Stimulated activated CD8-positive, alpha-beta memory T cell treated with anti-CD3 and anti-CD28 coated beads, Interleukin-4, amount 100 ng/mL, for 4 hours (primary cell): ENCODE measurements at places on chromosomes 3 and 15.

DNA sequence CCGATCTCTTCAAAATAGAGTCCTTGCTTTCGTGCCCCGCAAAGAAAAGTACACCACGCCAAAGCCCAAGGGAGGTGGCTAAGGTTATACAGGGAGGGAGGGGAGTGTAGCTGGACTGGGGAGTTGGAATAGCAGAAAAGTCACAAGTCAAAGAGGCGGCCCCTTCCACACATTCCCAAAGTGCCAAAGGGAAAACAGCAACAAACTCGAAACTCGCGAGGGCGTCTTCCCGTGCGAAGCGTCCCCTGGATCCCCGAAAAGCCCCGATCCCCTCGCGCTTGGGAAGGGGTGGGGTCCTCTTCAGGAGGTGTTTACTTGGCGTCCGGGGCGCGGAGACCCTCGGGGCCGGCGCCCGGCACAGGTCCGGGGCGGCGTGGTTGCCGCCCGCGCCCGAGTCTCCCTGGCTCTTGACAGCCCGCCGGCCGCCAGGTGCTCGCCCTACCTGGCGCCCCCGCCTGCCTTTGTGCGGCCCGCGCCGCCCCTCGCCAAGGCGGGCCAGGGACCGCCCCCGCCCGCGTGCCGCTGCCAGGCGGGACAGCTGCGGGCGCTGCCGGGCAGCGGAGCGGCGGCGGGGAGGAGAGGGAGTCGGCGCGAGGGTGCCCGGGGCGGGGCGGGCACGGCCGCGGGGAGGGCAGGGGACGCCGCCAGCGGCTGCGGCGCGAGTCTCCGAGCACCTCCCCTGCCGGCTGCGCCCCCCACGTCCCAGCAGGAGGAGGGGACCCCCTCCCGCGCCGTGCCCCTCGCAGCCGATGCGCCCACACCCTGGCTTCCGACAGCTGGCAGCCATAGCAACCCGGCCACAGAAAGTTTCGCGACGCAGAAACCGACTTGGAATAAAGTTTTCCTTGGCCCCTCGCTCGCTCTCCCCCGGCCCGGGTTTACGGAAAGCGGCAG, 966 bp downstream of the MYO1E start:
- DNase-seq, result no peak

DNA sequence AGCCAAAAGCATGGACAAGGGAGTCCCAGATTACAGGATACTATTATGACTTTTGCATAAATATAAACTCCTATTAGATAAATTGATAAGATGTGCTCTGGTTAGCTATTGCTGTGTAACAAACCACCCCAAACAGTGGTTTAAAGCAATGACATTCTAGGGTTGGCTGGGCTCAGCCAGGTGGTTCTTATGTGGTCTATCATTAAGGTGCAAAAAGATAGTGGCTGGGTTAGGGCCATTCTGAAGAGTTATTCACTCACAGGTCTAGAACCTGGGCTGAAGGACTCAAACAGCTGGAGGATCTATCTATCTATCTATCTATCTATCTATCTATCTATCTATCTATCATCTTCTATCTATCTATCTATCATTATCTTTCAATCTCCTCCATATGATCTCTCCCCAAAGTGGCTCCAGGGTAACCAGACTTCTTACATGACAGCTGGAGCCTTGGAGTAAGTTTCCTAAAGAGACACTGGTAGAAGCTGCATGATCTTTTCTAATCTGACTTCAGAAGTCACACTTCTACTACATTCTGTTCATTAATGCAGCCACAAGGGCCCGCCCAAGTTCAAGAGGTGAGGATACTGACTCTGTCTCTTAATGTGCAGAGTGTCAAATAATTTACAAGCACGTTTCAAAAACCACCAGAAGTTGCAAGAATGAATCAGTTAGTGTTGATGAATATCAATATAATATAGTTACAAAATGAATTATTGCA, 74.9 kb upstream of the XCR1 start:
- no peak for DNase-seq

DNA sequence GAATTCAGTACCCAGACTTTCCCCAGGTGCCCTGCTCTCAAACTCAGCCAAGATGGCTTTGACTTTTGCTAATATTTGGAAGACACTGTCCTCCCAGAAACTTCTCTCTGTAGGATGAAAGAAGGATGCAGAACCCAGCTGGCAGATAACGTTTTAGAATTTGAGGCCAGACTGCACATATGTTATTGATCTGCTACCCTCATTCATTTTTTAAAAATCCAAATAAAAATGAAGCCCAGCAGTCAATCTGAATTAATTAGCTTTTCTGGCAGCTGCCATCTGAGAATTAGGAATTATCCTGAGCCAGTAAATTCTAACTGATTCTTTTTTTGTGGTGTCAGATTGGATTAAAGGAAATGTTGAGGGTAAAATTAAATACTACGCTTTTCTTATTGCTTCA, 236.6 kb downstream of the PLCL2 start:
- DNase-seq, result no peak

- no peak for DNase-seq
These were observed 659.9 kb downstream of the SI start for GRCh38 chr3:164418414-164418813.

- no peak for DNase-seq
These were observed 276.7 kb downstream of the ADAMTSL3 start for GRCh38 chr15:83930392-83931212.

GRCh38 chr15:89778861-89779260, 2.7 kb downstream of the MESP2 start:
- DNase-seq, result no peak

- DNase-seq, result no peak
These were observed 27.0 kb downstream of the PSTPIP1 start for GRCh38 chr15:77021803-77022381.

GRCh38 chr3:18247139-18247695, 177.9 kb downstream of the SATB1 start:
- no peak for DNase-seq

DNA sequence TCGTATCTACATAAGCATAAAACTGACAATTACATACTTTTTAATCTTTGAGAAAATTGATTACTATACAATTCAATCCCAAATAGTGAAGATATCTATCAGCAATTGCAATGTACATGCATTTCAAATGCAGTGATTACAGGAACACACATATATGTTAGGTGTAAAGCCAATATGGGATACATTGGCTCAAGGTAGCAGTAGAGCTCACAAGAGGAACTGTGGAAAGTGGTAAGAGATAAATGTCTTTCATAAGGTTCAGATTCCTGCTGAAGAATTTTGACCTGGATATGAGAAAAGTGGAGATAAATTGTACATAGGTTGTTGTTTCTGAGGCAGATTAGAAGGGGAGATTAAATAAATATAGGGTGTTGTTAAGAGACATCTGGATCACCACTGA, 1280.5 kb downstream of the OTOL1 start:
- DNase-seq, result no peak

- DNase-seq, result no peak
These were observed 219.8 kb downstream of the CTNNB1 start for GRCh38 chr3:41418961-41419691.

GRCh38 chr3:190721330-190721729, 141.2 kb downstream of the GMNC start:
- DNase-seq, result no peak

- DNase-seq, result no peak
These were observed 698 bp downstream of the MELTF start for GRCh38 chr3:197028728-197029510.

- DNase-seq, result no peak
These were observed 1.5 kb downstream of the NLGN1 start for GRCh38 chr3:173399044-173399443.

GRCh38 chr3:18024715-18025114, 282.3 kb upstream of the TBC1D5 start:
- no peak for DNase-seq

DNA sequence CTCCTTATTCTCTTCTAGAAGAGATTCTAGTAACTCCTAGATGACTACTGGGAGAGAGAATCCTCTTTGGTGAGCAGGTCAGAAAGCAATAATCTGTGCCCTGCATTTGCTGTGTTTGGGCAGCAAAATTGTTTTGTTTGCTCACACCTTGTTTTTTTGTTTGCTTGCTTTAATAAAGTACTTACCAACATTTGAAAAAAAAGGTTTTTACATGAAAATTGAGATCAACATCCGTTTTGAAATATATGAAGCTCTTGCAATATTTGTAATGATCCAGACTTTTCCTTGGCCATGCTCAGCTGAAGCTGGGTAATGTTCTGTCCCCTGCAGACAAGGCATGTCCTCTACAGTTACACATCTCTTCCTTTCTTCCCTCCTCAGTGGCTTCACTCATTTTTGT, 62.2 kb downstream of the DIPK2A start:
- DNase-seq, result no peak

DNA sequence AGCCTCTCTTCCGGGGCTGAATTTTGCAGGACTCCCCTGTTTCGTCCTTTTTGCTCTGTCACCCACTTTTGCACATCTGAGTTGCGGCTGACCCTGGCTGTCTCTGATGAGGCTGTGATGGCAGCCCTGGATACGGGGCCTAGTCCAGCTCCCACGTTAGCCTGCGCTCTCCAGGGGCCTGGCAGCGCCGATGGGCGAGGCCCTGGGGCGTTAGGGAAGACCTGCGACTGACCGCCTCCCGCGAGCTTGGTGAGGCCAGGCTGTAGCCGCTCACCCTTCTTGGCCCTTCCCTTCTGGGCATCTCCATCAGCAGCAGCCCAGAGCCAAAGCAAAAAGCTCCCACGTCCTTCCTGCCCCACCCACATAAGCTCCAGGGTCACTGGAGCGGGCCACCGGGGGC, 85.2 kb downstream of the FBLN2 start:
- DNase-seq, result no peak

DNA sequence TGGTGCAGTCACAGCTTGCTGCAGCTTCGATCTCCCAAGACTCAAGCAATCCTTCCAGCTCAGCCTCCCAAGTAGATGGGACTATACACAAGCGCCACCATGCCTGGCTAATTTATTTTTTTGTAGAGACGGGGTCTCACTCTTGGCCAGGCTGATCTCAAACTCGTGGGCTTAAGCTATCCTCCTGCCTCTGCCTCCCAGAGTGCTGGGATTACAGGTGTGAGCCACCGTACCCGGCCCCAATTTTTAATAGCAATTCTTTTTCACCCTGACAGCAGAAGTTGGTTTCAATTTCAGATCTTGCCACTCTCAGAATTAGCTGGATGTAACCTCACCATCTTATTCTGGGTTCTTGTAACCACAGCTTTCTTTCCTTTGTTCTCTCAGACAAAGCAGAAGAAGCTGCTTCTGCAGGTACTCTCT, 64.8 kb downstream of the TRIM71 start:
- DNase-seq, result no peak

GRCh38 chr15:53548236-53548635, 211.2 kb downstream of the WDR72 start:
- DNase-seq, result no peak

GRCh38 chr3:193310914-193311723, 67.4 kb downstream of the ATP13A5 start:
- no peak for DNase-seq

DNA sequence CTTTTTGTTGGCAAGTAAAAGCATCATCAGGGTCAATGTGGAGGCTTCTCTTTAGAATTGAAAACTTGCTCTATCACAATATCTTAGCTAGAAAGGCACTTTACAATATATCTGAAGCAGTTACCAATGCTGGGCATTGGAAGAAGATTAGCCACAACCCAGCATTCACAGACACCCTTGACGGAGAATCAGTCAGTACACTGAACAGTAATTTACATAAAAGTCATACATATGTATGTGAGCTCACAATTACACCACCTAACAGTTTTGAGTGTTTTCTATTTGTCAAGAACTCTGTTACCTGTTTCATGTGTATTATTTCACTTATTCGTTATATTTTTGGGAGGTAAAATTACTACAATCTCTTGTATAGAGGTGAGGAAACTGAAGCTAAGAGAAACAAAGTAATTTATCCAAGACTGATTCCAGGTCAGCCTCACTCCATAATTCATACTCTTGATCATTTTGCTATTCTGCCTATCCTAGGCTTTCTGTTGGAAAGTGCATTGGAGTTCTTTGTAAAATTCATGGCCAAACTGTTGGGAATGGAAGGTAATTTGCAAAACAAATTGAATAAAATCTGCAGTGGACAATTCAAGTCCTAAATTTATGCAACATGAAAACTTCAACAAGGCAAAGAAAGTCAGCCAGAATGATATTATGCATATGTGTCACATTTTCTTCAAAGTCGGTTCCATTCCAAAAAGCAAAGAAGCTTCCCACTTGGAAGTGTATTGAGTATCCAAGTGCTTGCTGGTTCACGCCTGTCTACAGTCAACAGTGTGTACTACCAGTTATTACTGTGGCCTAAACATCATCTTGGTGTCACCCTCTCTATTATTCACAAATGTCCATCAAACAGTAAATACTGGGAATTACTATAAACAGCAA, 223.7 kb upstream of the SEMA6D start:
- DNase-seq, result no peak

- no peak for DNase-seq
These were observed 160.8 kb downstream of the TUSC7 start for GRCh38 chr3:116870379-116870778.

DNA sequence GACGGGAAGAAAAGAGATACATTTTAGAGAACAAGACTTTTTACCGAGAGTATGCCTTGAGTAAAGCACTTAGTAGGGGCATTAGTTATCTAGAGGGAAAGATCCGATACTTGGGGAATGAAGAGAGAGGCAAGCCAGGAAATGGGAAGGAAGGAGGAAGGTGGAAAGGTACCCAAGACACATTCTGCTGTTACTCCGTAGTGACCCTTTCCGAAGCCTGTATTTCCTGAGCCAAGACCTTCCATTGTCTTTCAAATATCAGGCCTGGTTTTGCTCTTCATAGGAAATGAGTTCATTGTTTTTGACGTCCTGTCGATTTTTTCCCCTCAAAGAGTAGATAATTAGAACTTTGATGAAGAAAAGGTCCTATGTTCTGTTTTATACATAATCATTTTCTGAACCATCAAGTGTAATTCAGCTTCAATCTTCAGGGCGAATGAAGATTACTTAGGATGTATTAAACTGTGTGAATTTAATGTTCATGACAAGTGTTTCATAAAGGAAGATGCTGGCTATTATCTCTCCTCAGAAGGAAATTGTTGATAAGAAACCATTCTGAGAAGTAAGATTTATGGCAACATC, 95.7 kb downstream of the PPM1L start:
- no peak for DNase-seq

DNA sequence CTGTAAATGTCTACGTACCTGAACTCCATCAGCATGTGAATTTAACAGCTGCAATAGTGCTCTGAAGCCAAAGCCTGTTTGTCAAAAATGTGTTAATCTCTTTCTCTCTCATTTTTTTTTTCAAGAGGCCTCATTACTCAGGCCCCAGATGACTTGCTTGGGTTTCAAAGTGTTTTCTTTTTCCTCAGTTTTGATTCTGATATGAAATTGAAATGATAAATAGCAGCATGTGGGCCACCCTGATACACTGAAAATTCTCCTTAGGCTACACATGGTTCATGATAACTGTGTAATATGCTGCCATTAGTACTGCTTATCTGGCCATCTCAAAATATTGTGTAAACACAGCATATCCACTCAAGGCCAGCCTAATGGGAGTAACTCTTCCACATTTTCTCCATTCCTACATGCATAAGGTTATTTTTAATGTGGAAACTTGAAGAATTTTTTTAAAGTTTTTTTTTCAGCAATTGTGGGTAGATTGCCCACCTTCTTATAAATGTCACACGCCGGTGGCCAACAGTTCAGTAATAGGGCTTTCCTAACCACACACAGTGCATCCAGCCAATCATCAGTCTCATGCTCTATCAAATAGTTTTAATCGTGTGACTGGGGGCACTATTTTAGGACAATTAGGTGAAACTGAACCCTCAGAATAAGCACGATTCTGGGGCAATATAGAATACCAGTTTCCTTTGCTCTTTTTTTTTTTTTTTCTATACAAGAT, 13.1 kb upstream of the DENND4A start:
- no peak for DNase-seq

GRCh38 chr3:117801912-117802239, 1092.3 kb downstream of the TUSC7 start:
- DNase-seq, result no peak

GRCh38 chr15:52680041-52680391, 828 bp upstream of the ATOSA start:
- no peak for DNase-seq
